ENCODE measurements at places on chromosomes 11 and 22. TPM values are rescaled to one million over a fixed set of nuclear protein-coding genes. Genes with fewer than 3 reads are reported as not detected.

DNA sequence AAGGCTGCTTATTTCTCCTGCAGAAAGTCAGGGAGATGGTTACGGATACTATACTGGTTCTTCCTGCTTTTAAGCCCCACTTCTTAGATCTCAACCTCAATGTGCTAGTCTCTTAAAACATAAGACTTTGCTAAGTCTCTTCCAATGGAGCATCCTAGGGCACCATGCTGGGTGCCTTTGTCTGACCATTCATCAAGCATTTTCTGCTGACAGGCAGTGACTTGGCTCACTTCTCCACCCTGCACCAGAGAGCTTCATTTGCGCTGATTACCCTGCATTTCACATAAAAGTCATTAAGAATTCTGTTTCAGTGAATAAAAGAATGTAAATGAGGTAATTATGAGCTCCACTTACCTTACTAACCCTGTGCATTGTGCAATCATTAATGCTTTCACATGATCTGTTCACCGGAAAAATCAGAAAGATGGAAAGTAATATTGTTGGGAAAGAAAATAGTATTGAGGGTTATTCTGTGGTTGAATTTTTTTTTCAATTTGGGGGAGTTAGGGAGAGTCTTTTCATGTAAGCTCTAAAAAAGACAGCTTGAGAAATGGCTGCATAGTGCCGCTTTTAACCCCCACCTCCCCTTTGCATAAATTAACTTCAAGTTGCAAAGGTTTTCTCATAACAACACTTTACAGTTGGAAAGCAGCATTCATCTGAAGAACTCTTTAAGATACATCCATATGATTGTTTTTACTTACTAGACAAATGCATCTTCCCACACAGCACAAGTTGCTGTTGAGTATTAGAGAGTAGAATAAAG lies 677.3 kb upstream of the KIRREL3 start:
- no peaks in the 10 kb centered on the region for H3K36me3 ChIP-seq
- no peaks in the 10 kb centered on the region for H3K4me1 ChIP-seq
- no peak overlapping the region for H3K27ac ChIP-seq
- no peaks in the 10 kb centered on the region for H3K27me3 ChIP-seq
- no peak overlapping the region for H3K4me3 ChIP-seq

DNA sequence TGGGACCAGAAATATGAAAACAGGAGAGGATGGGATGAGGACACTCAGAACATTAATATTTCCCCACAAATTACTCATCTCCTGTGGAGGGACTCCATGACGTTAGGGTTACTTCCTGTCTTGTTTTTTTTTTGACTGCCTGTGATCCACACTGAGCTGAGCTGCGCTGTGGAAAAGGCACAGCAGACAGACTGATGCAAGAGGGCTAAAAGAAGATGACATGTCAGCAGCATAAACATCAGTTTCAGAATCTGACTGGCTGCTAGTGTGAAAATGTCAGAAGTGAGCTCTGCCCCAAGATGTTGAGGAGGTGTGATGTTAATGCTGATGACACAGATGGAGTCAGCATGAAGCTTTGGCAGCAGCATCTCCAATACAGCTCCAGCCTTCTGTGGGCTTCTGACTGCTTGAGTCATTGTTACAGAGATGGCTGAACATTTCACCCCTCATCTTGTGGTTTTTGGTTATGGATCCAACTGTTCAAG lies 286.8 kb downstream of the BLID start:
- H3K27me3 ChIP-seq, result no peaks in the 10 kb centered on the region
- no peak overlapping the region for H3K4me3 ChIP-seq
- DNase-seq, result peak; percentile 40
- H3K36me3 ChIP-seq, result no peaks in the 10 kb centered on the region
- no peak overlapping the region for H3K27ac ChIP-seq
- no peaks in the 10 kb centered on the region for H3K4me1 ChIP-seq

GRCh38 chr11:102081313-102081712 lies 28.9 kb upstream of the YAP1 start:
- no peak overlapping the region for H3K4me3 ChIP-seq
- H3K27me3 ChIP-seq, result no peaks in the 10 kb centered on the region
- H3K4me1 ChIP-seq, result no peaks in the 10 kb centered on the region
- no peak overlapping the region for H3K27ac ChIP-seq

- no peak overlapping the region for H3K4me3 ChIP-seq
- H3K4me1 ChIP-seq, result peaks cover 4% of the 10 kb centered on the region
- H3K27ac ChIP-seq, result no peak overlapping the region
- no peaks in the 10 kb centered on the region for H3K27me3 ChIP-seq
- peak; percentile 60 for DNase-seq
These were observed 38.2 kb downstream of the ADAMTS8 start for GRCh38 chr11:130390071-130390758.

GRCh38 chr11:66842501-66842895 lies 743 bp upstream of the RCE1 start:
- H3K27ac ChIP-seq, result peak overlapping the region; percentile 90
- peak overlapping the region; percentile 94 for H3K4me3 ChIP-seq
- H3K4me1 ChIP-seq, result peaks cover 6% of the 10 kb centered on the region

Gene NCF4
- 38.5 TPM for polyA plus RNA-seq

DNA sequence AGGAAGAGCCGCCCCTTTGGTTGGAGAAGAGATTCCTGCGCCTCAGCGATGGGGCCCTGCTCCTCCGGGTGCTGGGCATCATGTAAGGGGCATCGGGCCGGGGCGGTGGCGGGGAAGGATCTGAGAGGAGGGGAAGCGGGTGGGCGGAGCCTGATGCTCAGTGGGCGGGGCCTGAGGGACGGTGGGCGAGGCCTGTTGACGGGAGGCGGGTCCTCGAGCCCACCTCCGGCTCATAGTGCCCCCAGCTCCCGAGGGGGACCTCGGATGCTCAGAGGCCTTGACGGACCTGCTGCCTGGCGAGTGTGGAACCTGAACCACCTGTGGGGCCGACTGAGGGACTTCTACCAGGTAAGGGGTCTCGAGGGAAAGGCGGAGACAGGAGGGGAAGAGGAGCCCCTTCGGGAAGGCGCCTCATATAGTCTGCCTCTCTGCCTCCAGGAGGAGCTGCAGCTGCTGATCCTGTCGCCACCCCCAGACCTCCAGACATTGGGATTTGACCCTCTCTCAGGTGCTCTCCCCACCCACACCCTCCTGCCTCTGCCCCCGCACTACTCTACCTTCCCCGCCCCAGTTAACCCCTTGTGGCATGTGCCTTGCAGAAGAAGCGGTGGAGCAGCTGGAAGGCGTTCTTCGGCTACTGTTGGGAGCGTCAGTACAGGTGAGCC lies 799 bp downstream of the CCDC88B start:
- no peak overlapping the region for H3K27ac ChIP-seq
- H3K27me3 ChIP-seq, result no peaks in the 10 kb centered on the region
- H3K4me3 ChIP-seq, result no peak overlapping the region

Gene P4HA3
- 0.89 TPM for polyA plus RNA-seq

Measured in lung (tissue), 17 donors.